CD8-positive, alpha-beta memory T cell (primary cell): ENCODE measurements at places on chromosomes 2 and 18. TPM values are rescaled to one million over a fixed set of nuclear protein-coding genes. Genes with fewer than 3 reads are reported as not detected.

GRCh38 chr18:23537274-23537673, 34.0 kb downstream of the RMC1 start:
- DNase-seq, result no peak

- DNase-seq, result no peak
Observed at GRCh38 chr2:144156736-144157640, 362.9 kb downstream of the ZEB2 start.

GRCh38 chr2:159933727-159934049, 128.7 kb downstream of the PLA2R1 start:
- DNase-seq, result no peak

GRCh38 chr18:2111456-2111855, 459.8 kb downstream of the METTL4 start:
- DNase-seq, result no peak

- DNase-seq, result no peak
Observed at GRCh38 chr2:145638675-145639074, 1118.8 kb upstream of the ZEB2 start.

Gene CTAGE1
- total RNA-seq, result not detected

GRCh38 chr2:17912266-17912691, 33.8 kb downstream of the KCNS3 start:
- no peak for DNase-seq

GRCh38 chr2:111239581-111240249, 119.0 kb downstream of the BCL2L11 start:
- DNase-seq, result no peak

Gene TCF7L1
- not detected for total RNA-seq

Gene ABCB11
- total RNA-seq, result not detected

DNA sequence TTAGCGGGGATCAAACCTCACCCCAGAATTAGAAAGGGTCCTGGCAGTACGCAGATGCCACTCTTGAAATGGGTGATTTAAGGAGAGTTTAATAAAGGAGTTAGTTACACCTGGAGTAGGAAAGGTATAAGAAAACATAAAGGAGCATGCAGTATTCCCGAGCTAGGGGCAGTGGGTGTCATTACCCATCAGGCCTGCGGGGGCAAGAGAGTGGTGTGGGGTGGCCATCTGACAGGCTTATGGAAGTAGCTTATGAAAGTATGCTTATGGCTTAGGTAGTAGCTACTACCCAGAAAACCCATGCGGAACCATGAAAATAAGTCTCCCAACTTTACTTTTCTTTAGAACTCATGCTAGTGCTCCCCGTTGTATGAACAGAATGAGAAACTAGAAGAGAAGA, 568.9 kb upstream of the ACVR2A start:
- no peak for DNase-seq

Gene CTIF
- total RNA-seq, result 4.8 TPM

Gene TCF23
- total RNA-seq, result not detected

DNA sequence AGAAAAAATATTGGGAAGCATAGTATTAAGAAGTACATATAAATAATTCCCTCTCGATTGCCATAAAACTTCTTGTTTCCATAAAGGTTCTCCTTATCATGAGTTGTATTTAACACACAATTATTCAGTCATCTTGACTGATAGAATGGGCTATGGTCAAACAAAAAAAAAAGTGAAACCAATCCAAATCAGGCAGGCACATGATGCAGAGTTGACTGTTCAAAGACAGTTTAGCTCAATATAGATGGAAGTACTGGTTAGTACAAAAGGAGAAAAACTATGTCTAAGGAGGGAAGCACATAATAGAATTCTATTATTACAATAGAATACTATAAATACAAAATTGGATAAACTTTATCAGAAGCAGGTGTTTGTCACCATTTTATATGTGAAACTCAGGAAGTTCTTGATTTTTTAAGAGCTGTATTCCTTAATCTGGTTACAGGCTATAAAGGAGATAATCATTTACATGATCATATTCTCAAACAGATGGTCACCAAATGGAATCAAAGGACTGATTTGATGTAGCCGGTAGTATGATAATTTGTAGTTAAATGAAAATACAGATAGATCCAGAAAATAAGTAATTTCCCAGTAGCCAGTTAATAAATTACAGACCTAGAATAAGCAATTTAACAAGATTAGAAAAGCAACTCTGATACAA, 18.2 kb upstream of the CALCRL start:
- no peak for DNase-seq

Gene BCL11A
- total RNA-seq, result 0.15 TPM

Gene SKA1
- total RNA-seq, result 28.7 TPM

DNA sequence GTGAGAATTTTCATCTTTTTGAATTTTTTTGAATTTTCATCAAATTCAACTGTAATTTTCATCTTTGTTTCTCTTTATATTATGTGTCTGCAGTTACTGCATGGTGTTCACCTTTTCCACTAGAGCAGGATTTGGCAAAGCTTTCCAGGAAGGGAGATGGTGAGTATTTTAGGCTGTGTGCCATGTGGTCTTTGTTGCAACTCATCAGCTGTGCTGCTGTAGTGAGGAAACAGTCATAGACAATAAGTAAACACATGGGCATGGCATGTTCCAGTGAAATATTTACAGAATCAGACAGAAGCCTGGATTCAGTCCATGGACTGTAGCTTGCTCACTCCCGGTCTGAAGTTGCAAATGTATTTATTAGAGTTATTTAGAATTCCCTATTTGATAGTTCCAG, 120.4 kb downstream of the DCDC2C start:
- DNase-seq, result no peak

Gene RIT2
- not detected for total RNA-seq

DNA sequence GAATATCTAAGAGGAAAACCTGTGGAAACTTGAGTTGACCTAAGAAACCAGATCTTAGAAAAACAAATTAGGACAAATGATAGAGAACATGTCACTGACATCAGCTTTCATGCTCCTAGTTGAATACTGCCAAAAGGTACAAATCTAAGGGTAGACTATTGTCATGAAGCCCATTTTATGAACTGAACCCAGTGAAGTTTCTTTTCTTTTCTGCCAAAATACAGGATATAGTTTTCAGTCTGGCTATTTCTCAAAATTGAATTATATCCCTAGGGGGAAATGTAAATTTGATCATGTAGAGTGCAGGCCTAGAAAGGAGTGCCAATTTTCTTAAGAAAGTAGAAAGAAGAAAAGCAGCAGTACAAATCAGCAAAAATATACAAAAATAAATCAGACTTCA, 46.6 kb downstream of the FSIP2 start:
- DNase-seq, result no peak

- no peak for DNase-seq
Observed at GRCh38 chr2:208315081-208315788, 49.2 kb downstream of the PIKFYVE start.

DNA sequence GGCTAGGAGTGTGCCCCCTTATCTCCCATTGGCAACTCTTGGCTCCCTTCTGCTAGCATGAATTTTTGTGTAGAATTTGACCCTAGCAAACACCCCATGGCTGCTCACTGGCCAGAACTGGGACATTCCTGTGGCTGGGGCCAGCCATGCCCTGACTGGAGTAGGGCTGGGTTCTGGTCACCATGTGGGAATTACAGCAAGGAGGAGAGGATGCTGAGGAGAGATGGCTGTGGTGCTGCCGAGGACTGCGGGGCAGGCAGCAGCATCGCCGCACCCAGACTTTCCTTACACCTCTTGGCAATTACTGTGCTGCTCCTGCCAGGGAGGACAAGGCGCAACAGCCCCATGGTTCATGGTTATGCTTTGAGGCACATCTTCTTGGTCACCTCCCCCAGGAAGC, 12.7 kb downstream of the KCNF1 start:
- no peak for DNase-seq

DNA sequence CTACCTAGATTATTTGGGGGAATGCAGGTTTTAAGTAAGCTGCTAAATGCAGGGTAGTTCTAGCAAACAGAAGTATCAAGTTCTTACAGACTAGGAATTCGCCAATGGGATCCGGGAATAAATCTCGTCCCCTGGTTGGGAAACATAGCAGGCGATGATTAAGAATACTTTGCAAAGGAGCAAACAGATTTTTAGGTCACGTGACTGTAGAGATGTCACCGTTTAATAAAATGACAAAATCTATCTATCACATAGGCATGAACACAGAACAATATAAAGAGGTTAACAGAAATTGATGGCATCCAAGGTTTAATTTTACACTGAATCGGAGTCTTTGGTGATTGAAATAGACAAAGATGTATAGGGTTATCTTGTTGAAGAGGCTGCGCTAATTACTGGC, 664.1 kb downstream of the BCL11A start:
- DNase-seq, result no peak

Gene EML6
- total RNA-seq, result 1.3 TPM

Gene C2orf80
- total RNA-seq, result not detected

Gene REG3G
- not detected for total RNA-seq

Gene ACTR3
- 532 TPM for total RNA-seq

DNA sequence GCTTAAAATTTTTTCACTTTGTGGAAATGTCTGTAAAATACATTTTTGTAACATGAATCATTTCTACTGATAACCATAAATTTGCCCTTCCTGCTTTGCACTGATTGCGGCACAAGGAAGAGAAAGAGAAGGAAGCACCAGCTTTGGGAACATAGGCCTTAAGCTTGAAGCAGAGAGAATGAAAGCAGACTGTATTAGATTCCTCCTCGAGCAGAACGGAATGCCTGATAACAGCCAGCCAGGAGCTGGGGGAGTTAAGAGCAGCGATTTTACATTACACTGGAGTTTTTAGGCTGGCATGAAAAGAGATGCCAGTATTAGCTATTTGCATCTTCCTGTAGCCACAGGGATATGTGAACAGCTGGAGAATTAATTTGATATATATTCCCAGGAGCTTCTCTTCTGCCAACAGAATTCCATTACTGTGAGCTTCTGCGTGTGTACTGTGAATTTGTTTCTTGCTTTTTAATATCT, 33.5 kb downstream of the CRIM1 start:
- no peak for DNase-seq

- no peak for DNase-seq
Observed at GRCh38 chr2:237041231-237041630, 44.5 kb upstream of the COPS8 start.

DNA sequence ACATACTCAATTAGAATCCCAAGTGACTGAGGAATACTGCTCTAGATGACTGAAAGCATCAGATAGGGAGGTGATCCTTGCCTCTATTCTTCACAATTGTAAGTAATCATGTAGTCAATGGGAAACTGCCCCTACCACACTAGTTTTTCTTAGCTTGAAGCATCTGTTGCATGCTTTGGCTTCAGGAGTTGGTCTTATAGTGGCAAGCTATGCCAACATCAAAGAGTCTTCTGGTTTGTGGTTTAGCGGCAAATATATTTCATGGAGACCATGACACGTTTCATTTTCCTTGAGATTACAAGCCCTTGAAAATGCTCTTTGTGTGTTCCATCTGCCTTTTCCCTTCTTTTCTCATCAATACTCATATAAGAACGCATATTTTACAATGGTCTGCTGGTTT, 12.9 kb downstream of the DCC start:
- DNase-seq, result no peak

Gene OST4
- total RNA-seq, result 353 TPM

Gene KIAA2012
- not detected for total RNA-seq

Gene EIPR1
- total RNA-seq, result 43.9 TPM

Gene C1QL2
- not detected for total RNA-seq

- DNase-seq, result no peak
Observed at GRCh38 chr2:59171019-59171418, 929.9 kb upstream of the FANCL start.

- no peak for DNase-seq
Observed at GRCh38 chr2:13876491-13877037, 756.0 kb upstream of the LRATD1 start.

Gene MATN3
- total RNA-seq, result not detected

Gene SCN7A
- total RNA-seq, result not detected

GRCh38 chr2:240398661-240399267, 36.7 kb upstream of the GPC1 start:
- DNase-seq, result no peak

Gene PCGF1
- 38.7 TPM for total RNA-seq

GRCh38 chr18:42780171-42780570, 335.3 kb downstream of the RIT2 start:
- no peak for DNase-seq

DNA sequence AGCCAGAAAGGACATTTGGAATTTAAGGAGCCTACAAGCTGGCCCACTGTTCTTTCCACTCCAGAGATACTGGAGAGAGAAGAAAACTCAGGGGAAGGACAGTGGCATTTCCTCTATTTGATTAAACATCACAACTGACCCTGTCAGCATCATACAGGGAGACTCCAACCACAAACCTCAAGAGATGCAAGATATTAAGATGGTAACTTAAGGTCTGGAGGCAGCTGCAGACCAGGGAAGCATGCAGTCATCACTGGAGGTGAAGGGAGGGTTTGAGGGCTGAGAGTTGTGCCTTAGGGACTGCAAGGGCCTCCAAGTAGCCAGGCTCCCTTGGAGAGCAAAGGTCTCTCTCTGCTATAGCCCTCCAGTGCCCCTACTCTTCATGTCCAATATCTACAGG, 67.4 kb downstream of the RNF152 start:
- no peak for DNase-seq

Gene SALL3
- total RNA-seq, result not detected

Gene IL37
- not detected for total RNA-seq
